Heart right ventricle (tissue), 16 donors: ENCODE measurements at places on chromosomes 3 and 15. TPM values are rescaled to one million over a fixed set of nuclear protein-coding genes. Genes with fewer than 3 reads are reported as not detected.

GOLGA6A gene
- not detected for polyA plus RNA-seq

DNA sequence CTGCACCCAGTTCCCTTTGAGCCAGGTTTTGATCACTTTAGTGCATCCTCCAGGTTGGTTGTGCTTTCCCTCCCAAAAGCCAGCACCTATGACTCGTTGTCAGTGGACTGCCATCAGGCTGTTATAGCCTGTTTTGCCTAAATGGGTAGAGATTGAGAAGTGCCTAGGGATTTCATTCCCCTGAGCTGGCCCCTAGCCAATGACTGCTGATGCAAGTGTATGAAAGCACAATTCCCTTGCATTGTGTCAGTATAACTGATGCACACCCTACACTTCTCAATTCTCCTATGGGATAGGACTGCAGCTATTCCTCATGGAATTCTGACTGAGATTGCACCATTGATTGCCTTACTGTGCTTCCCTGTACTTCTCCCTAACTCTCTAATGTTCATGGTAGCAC, 102.1 kb upstream of the ARPP21 start:
- DNase-seq, result no peak

GRCh38 chr3:58900386-58900785, 149.4 kb downstream of the CFAP20DC start:
- DNase-seq, result no peak

DNA sequence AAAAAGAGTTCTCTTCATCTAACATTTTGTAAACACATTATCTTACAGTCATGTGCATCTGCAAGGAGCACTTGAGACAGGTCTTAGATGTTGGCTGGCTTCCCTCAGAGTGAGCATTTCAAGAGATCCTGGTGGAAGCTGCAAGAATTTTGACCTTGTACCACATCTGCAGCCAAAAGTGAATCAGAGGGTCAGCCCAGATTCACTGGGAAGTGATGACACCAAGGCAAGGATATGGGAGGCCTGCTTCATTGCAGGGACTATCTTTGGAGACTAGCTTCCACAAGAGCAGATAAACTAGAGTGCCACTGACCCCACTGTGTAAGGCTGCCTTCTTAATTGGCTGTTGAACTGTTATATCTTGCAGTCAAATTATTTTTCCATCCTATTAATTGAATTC, 21.3 kb upstream of the GADL1 start:
- no peak for DNase-seq

DNA sequence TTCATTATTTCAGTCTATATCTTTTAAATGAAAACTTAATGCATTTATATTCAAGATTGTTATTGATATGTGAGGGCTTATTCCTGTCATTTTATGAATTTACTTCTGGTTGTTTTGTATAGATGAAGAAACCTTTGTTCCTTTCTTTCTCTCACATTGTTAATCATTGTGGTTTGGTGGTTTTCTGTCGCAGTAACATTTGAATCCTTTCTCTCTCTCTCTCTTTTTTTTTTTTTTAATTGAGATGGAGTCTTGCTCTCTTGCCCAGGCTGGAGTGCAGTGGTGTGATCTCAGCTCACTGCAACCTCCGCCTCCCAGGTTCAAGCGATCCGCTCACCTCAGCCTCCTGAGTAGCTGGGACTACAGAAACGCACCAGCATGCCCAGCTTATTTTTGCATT, 22.1 kb downstream of the AGBL1 start:
- no peak for DNase-seq

CDHR4 gene
- polyA plus RNA-seq, result 0.01 TPM

DNA sequence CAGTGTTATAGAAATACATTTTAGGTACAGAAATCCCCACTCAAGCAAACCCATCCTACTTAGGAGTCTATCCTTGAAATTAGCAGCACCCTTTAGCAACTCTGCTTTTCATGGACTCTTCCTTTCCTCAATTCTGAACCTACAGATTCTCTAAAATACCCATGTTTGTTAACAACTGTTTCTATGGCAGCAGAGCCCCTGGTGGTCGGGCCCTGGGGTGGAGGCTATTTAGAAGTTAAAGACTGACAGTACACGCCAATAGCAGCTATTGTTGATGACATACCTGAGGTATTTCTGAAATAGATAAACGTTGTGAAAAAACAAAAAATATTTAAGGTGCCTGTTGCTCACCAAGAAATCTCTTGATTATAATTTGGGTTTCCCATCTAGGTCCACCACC, 23.4 kb upstream of the NRG4 start:
- no peak for DNase-seq

DNA sequence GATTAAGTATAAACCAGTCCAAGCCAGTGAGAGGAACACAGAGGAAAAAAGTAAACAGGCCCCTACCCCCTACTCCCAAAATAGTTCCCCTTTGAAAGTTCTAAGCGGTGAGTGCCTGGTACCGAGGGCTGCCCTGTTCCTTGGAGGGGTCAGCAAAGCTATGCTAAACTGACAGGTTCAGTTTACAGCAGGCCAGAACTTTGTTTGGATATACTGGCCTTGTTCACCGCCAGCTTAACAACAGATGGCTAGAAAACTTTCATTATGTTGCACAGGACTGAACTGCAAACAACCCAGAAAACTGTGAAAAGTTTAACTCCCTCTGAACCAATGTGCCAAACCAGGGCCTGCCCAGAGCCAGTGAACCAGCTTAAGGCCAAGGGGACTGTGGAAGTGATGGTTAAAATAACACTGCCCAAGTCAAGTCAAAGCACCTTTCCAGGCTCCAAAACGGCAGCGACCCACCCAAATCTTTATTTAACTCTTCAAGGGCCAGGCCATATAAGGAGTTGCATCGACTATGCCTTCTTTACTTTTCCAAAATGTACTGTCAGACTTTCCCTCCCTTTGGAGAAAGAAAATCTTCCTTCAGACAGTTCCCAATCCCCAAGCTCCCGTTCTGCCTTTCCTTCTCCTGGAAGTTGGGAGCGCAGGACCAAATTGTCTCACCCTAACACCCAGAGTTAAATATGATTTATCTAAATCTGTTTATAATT, 448.0 kb downstream of the FOXP1 start:
- no peak for DNase-seq

FBXO40 gene
- 2.9 TPM for polyA plus RNA-seq
